ENCODE measurements at places on chromosomes 5 and 9. TPM values are rescaled to one million over a fixed set of nuclear protein-coding genes. Genes with fewer than 3 reads are reported as not detected.

Gene CARTPT
- total RNA-seq = 148 TPM

Gene LPAR1
- total RNA-seq = 5.6 TPM

Gene GPR21
- total RNA-seq = 1.8 TPM

Gene CCT5
- 244 TPM for total RNA-seq

Gene GMCL2
- total RNA-seq = not detected

Gene CCL27
- not detected for total RNA-seq

Gene HOMER1
- 16.7 TPM for total RNA-seq

Gene TICAM2
- 1.9 TPM for total RNA-seq

Gene TAF1L
- total RNA-seq = not detected

- H3K4me1 ChIP-seq = peaks cover 43% of the 10 kb centered on the region
- peaks cover 5% of the 10 kb centered on the region for H3K36me3 ChIP-seq
- peak within 1 kb of the TSS; percentile 94 for H3K27ac ChIP-seq
- H3K4me3 ChIP-seq = peak within 1 kb of the TSS; percentile 100
Observed at GRCh38 chr9:130042885-130043653, at the start of gene FNBP1. Gene FNBP1, minus strand, starts transcription at chr9:130043189. Its CDS starts 214 bp downstream, at chr9:130042975.

- peaks cover 17% of the 10 kb centered on the region for H3K4me1 ChIP-seq
- DNase-seq = no peak
- no peaks in the 10 kb centered on the region for H3K27me3 ChIP-seq
- no peak overlapping the region for H3K4me3 ChIP-seq
- H3K27ac ChIP-seq = no peak overlapping the region
Observed at GRCh38 chr5:56323505-56323904, 90.4 kb upstream of the ANKRD55 start.

DNA sequence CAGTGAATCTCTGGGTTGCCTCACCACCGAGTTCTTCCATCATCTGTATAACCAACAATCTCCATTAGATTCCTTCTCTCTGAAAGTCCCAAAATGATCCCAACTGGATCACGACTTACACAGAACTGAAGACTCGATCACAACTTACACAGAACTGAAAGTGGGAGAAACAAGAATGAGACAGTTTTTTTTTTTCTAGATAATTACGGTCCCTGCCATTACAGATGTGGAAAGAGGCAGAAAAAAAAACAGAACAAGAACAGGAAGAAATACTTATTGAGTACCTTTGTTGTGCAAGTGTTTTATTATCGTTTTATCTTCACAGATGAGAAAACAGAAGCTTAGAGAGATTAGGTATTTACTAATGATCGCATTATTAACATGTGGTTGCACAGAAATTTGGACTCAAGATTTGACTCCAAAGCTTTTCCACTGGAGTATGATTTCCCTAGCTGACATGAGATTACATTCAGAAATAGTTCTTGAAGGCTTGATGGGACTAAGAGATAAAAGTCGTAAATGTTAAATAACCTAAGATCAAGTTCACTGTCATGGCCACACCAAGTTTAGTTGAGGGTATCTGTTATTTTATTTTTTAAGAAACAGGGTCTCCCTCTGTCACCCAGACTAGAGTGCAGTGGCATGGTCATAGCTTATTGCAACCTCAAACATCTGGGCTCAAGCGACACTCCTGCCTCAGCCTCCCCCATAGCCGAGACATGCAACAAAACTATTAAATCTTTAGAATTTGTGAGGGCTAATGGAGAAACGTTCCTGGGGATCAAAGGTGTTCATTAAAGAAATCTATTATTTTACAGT, 8.9 kb downstream of the PLK2 start:
- no peak overlapping the region for H3K4me3 ChIP-seq
- peaks cover 68% of the 10 kb centered on the region for H3K36me3 ChIP-seq
- no peak for DNase-seq
- peaks cover 32% of the 10 kb centered on the region for H3K4me1 ChIP-seq

- H3K27ac ChIP-seq = no peak overlapping the region
- peaks cover 26% of the 10 kb centered on the region for H3K4me1 ChIP-seq
- no peak overlapping the region for H3K4me3 ChIP-seq
- H3K27me3 ChIP-seq = peaks cover 2% of the 10 kb centered on the region
- no peaks in the 10 kb centered on the region for H3K36me3 ChIP-seq
Observed at GRCh38 chr5:128782446-128782845, 182.8 kb upstream of the SLC27A6 start.

DNA sequence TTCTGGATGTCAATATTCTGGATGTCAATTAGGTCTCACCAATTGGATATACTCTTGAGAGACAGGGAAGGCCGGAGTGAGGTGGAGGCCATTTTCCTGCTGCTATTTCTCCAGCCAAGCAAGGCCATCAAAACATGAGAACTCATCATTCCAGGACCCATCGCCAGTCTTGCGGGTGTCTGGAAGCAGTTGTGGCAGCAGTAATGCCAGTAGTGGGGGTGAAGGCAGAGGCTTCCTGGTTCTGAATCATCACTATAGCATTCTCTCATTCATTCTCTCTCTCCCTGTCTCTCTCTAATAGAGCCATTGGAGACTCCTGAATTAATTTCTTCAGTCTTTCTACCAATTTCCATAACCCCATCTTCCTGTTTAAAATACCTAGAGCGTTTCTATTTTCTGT, 71.8 kb downstream of the EGFLAM start:
- no peak overlapping the region for H3K27ac ChIP-seq
- DNase-seq = no peak
- H3K27me3 ChIP-seq = no peaks in the 10 kb centered on the region
- H3K4me1 ChIP-seq = no peaks in the 10 kb centered on the region
- H3K4me3 ChIP-seq = no peak overlapping the region

- no peaks in the 10 kb centered on the region for H3K4me1 ChIP-seq
- no peak overlapping the region for H3K27ac ChIP-seq
- H3K27me3 ChIP-seq = no peaks in the 10 kb centered on the region
- H3K36me3 ChIP-seq = peaks cover 25% of the 10 kb centered on the region
Observed at GRCh38 chr9:116671605-116672004, 15.5 kb upstream of the TRIM32 start.

DNA sequence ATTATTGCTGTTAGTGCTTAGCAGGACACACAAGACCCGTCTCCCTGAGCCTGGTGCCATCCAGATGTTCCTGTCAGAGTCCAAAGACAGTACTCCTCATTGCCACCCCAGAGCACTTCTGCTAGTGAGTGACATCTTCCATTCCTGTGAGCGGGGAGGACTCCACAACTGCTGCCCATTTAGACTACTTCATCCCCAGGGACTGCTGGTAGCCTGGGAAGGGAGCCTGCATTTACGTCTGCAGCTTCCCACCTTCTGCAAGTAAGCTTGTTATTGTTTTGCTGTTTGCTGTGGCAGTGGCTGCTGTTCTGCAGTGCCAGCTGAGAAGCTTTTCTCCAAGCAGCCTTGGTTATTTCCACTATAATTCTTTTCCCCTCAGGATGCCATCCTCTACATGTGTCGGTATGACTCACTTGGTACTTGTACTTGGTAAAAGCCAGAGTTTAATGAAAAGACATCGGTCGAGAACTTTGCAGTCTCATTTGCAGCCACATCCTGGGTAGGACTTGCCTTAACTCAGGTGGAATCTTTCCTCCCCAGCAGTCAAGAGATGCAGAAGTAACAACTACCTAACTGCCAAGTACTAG, 10.6 kb upstream of the MAP1B start:
- H3K4me3 ChIP-seq = no peak overlapping the region
- peaks cover 6% of the 10 kb centered on the region for H3K4me1 ChIP-seq
- no peaks in the 10 kb centered on the region for H3K27me3 ChIP-seq
- H3K36me3 ChIP-seq = no peaks in the 10 kb centered on the region

DNA sequence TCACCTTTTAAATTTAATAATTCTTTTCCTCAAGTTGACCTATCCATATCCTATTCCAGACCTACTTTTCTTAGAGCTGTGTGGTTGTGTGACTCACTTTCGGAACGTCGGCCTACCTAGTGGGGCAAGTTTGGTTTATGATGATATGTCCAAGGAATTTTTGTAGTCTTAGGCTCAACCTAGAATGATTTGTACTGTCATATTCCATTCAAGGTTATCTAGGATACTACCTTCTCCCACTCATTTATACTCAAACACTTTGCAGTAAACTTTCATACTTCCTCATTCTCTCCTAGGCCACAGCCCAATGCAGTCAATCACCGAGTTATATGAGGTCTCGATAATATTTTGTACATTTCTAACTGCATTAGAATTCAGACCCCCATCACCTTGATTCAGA, 61.9 kb downstream of the PIK3R1 start:
- no peaks in the 10 kb centered on the region for H3K4me1 ChIP-seq
- peaks cover 17% of the 10 kb centered on the region for H3K36me3 ChIP-seq
- peaks cover 3% of the 10 kb centered on the region for H3K27me3 ChIP-seq
- no peak overlapping the region for H3K4me3 ChIP-seq

- no peak overlapping the region for H3K27ac ChIP-seq
- no peaks in the 10 kb centered on the region for H3K27me3 ChIP-seq
- no peaks in the 10 kb centered on the region for H3K36me3 ChIP-seq
- H3K4me3 ChIP-seq = no peak overlapping the region
Observed at GRCh38 chr5:18117968-18118367, 483.7 kb downstream of the TAF11L14 start.

- no peaks in the 10 kb centered on the region for H3K4me1 ChIP-seq
- H3K36me3 ChIP-seq = peaks cover 57% of the 10 kb centered on the region
- H3K4me3 ChIP-seq = peak overlapping the region; percentile 14
- H3K27me3 ChIP-seq = peaks cover 4% of the 10 kb centered on the region
Observed at GRCh38 chr9:92640398-92641091, 29.4 kb downstream of the IPPK start.

- no peaks in the 10 kb centered on the region for H3K36me3 ChIP-seq
- no peak for DNase-seq
- peaks cover 13% of the 10 kb centered on the region for H3K4me1 ChIP-seq
- H3K27me3 ChIP-seq = peaks cover 8% of the 10 kb centered on the region
Observed at GRCh38 chr5:135599421-135600151, 20.8 kb upstream of the CXCL14 start.

DNA sequence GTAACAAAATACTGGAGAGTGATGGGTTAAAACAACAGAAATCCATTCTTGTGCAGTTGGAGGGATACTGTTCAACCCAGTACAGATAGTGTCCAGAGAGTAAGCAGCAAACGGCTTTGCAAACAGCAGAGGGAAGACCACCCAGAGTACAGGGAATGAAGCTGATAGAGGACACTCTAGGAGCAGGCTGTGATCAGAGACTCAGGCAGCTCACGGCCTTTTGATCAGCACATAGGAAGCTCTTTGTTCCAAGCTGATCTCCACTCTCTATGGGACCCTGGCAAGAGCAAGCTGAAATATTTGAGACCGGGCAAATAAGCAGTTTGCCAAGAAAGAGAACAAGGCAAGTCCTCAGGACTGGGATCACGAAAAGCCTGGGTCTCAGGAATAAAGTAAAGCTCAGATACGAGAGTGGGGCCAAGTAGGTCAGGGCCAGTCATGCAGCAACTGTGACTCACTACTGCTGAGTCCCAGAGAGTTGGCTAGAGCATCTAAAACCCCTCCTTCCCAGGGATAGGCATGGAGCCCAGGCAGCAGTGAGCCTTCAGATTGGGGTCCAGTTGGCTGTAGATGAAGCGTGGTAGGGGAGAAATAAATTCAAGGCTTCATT, 52.4 kb downstream of the MELK start:
- no peak overlapping the region for H3K27ac ChIP-seq
- no peak overlapping the region for H3K4me3 ChIP-seq
- peaks cover 3% of the 10 kb centered on the region for H3K27me3 ChIP-seq
- no peaks in the 10 kb centered on the region for H3K4me1 ChIP-seq

- DNase-seq = no peak
- peaks cover 4% of the 10 kb centered on the region for H3K27me3 ChIP-seq
- peaks cover 43% of the 10 kb centered on the region for H3K4me1 ChIP-seq
Observed at GRCh38 chr5:180791611-180792213, 10.9 kb downstream of the MGAT1 start.

DNA sequence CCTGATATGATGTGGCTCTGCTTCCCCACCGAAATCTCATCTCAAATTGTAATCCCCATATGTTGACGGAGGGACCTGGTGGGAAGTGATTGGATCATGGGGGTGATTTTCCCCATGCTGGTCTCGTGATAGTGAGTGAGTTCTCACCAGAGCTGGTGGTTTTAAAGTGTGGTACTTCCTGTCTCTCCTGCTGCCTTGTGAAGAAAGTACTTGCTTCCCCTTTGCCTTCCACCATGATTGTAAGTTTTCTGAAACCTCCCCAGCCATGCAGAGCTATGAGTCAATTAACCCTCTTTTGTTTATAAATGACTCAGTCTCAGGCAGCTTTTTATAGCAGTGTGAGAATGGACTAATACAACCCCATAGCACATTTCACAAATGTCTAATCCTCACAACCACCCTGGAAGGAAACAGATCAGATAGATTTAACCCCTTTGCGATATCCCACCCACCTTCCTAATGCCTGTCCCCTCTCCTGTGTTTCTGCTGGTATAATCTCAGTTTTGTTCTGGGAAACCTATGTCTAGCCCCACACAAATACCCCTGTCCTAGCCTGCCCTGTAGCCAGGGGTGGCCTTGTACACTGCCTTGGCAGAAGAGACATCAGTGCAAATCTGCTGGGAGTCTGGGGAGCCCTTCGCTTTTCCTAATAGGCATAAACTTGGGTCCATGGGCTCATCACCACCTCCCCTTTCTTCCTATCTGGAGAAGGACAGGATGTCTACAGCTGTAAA, 157.0 kb upstream of the RAI14 start:
- DNase-seq = no peak
- H3K27ac ChIP-seq = no peak overlapping the region
- no peak overlapping the region for H3K4me3 ChIP-seq
- H3K27me3 ChIP-seq = peaks cover 3% of the 10 kb centered on the region
- peaks cover 24% of the 10 kb centered on the region for H3K4me1 ChIP-seq
- peaks cover under 1% of the 10 kb centered on the region for H3K36me3 ChIP-seq

DNA sequence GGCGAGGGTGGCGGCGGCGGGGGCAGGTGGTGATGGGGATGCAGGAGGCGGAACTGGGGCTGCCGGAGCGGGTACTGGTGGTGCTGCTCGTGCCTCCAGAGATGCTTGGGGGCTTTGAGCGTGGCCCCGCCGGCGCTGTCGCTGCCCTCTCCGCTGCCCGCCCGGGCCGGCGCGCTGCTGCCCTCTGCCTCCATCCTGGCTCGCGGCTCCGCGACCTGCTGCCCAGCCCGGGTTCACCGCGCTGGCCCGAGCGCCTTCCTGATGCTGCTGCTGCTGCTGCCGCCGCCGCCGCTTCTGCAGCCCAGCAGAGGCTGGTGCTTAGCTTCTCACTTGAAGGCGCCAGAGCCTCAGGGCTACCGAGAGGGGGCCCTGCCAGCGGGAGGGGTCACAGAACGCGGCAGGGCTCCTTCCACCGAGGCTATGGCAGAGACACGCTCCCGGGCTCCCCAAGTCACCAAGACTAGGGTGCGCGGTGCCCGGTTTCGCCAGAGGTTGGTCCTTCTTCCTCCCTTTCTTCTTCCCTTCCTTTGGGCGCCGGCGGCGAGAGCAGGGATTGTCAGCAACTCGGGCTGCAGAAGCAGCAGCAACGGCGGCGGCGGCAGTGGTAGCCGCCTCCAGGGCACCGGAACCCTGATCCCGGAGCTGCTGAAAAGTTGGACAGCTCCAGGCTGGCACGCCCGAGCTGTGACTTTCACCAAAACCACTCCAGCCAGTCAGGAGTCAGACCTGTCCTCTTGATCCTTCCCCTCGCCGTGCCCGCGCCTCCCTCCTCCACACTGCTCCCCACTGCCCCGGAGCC, at the start of gene PDE4D:
Gene PDE4D (minus strand): TSS at position 298 of the 799 bp plus-strand sequence.
- peak within 1 kb of the TSS; percentile 58 for H3K27ac ChIP-seq
- H3K36me3 ChIP-seq = peaks cover 5% of the 10 kb centered on the region
- peaks cover 21% of the 10 kb centered on the region for H3K4me1 ChIP-seq
- peak; percentile 85 for DNase-seq
- peak within 1 kb of the TSS; percentile 84 for H3K4me3 ChIP-seq

GRCh38 chr5:113381791-113382190, 53.0 kb downstream of the TSSK1B start:
- no peak for DNase-seq
- H3K27ac ChIP-seq = no peak overlapping the region
- no peaks in the 10 kb centered on the region for H3K36me3 ChIP-seq
- no peaks in the 10 kb centered on the region for H3K27me3 ChIP-seq
- peaks cover 18% of the 10 kb centered on the region for H3K4me1 ChIP-seq

Data from endothelial cell (in vitro differentiated cells).